ENCODE measurements at places on chromosomes 4 and X.

- peak; percentile 39 for DNase-seq
Observed at GRCh38 chr4:15649914-15650545, 5.1 kb downstream of the FBXL5 start.

- no peak for DNase-seq
Observed at GRCh38 chr4:100796332-100796731, 278.5 kb upstream of the EMCN start.

DNA sequence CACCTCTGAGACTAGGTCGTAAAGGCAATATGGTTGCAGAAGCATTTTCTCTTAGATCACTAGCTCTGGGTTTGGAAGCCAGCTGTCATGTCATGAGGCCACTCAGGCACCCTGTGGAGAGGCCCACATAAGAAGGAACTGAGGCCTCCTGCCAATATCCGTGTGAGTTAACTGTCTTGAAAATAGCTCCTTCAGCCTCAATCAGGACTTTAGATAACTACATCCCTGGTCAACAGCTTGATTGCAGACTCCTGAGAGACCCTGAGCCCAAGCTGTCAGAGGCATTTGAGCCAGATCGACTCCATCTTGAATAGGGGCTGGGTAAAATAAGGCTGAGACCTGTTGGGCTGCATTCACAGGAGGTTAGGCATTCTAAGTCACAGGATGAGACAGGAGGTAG is 15.1 kb upstream of the REPS2 start:
- no peak for DNase-seq

GRCh38 chr4:35591035-35591434 is 653.3 kb downstream of the ARAP2 start:
- no peak for DNase-seq

DNA sequence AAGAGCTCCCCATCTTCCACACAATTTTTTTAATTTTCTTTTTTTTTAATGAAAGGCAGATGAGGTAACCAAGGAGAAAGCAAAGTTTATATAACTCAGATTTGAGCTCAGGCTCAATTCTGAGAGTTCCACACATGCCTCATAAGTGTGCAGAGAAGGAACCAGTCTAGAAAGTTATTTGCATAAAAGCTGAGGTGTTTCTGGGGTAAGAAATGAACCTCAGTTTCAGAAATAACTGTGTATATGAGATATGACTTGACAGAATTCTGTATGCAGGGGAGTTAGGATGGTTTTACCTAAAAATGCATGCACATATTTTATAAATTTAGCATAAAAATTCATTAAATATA is 51.3 kb downstream of the DTHD1 start:
- DNase-seq: no peak

GRCh38 chrX:72316408-72317110 is 10.8 kb upstream of the CITED1 start:
- DNase-seq: no peak

GRCh38 chrX:13005661-13006473 is 31.0 kb downstream of the TMSB4X start:
- peak; percentile 48 for DNase-seq

DNA sequence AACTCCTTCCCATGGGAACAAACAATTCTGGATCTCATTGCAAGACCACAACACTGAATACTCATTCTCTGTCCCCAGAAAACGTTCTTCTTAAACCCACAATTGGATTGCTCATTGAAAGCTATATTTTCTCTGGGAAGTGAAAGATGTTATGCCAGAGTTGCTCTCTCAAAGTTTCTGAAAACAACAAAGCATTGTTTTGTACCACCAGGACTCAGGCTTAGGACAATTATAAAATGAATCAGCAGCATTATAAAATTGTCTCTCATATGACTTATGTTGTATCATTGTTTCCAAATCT is 26.5 kb downstream of the TFDP3 start:
- DNase-seq: peak; percentile 1

- DNase-seq: no peak
Observed at GRCh38 chr4:120809518-120809917, 113.0 kb downstream of the PRDM5 start.

GRCh38 chr4:186428481-186428880 is 126.9 kb downstream of the MTNR1A start:
- DNase-seq: no peak

GRCh38 chrX:115191490-115192243 is 2.5 kb downstream of the RBMXL3 start:
- no peak for DNase-seq

Data from astrocyte of the spinal cord (primary cell).